Jurkat, Clone E6-1 (cell line): ENCODE measurements at places on chromosomes 4 and X.
A peak's percentile ranks its signal among the peaks of the same experiment; 100 is the strongest.

DNA sequence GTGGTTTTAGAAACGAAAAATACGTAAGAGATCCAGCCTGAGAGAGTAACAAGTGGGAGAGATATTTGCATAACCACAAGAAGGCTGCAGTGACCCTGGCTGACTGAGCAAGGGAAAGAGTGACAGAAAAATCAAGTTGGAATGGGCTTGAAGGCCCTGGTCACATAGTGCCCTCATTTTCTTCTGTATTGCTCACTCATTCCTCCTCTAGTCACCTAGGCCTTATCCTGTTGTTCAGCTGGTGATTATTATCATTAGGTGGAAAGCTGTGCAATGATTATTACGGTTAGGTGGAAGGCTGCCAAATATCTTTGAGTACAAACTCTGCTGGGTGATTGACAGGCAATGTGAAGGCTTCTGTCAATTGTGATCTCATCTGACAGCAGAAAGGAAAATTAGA is 2384.1 kb downstream of the PCDH7 start:
- DNase-seq, result no peak

- DNase-seq, result peak; percentile 41
Measured at GRCh38 chr4:114132830-114133229, 153.4 kb upstream of the ARSJ start.

- DNase-seq, result no peak
Measured at GRCh38 chr4:40065010-40065409, 8.4 kb downstream of the N4BP2 start.

DNA sequence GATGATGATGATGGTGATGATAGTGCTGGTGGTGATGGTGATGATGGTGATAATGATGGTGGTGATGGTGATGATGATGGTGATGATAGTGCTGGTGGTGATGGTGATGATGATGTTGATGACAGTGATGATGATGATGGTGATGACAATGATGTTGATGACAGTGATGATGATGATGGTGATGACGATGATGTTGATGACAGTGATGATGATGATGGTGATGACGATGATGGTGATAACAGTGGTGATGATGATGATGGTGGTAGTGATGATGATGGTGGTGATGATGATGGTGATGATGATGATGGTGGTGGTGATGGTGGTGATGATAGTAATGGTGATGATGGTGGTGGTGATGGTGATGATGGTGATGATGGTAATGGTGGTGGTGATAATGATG is 80.1 kb upstream of the MXRA5 start:
- DNase-seq, result no peak

DNA sequence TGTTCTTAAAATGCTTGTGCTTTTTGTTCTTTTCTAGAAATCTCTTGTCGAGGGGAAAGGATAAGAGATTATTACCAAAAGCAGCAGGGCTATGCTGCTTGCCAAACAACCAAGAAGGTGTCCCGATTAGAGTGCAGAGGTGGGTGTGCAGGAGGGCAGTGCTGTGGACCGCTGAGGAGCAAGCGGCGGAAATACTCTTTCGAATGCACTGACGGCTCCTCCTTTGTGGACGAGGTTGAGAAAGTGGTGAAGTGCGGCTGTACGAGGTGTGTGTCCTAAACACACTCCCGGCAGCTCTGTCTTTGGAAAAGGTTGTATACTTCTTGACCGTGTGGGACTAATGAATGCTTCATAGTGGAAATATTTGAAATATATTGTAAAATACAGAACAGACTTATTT is 81.5 kb upstream of the PACRGL start:
- no peak for DNase-seq

DNA sequence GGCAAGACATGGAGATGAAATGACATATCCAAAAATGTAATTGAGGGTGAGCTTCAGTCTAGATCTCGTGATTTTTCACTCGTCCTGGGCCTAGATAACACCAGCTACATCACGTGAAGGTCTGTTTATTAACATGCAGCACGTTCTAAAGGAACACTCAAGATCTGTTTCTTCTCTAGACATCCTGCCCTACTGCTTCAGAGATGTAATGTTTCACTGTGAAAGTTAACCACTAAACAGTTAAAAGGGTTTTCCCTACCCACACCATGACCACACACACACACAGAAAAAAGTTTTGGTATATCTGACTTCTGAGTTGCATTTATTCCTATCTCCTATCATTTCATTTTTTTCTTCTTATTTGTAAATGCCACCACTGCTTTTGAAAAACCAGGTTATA is 52.3 kb upstream of the SMIM31 start:
- peak; percentile 63 for DNase-seq

- DNase-seq, result no peak
Measured at GRCh38 chr4:23068287-23068686, 375.6 kb downstream of the GBA3 start.

GRCh38 chrX:19212037-19212436 is 89.8 kb upstream of the ADGRG2 start:
- DNase-seq, result no peak

- DNase-seq, result no peak
Measured at GRCh38 chrX:42619068-42619467, 158.9 kb downstream of the PPP1R2C start.

- no peak for DNase-seq
Measured at GRCh38 chr4:105946771-105947170, 51.5 kb downstream of the NPNT start.

DNA sequence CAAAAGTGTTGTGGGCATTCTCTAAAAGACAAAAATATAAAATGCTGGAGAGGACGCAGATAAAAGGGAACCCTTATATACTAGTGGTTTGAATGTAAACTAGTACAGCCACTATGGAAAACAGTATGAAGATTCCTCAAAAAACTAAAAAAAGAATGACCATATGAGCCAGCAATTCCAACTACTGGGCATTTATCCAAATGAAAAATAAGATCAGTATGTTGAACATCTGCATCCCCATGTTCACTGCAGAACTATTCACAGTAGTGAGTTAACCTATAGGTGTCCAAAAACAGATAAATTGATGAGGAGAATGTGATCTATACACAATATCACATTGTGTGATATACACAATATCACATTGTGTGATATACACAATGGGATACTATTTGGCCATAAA is 1615.3 kb downstream of the PCDH18 start:
- no peak for DNase-seq

DNA sequence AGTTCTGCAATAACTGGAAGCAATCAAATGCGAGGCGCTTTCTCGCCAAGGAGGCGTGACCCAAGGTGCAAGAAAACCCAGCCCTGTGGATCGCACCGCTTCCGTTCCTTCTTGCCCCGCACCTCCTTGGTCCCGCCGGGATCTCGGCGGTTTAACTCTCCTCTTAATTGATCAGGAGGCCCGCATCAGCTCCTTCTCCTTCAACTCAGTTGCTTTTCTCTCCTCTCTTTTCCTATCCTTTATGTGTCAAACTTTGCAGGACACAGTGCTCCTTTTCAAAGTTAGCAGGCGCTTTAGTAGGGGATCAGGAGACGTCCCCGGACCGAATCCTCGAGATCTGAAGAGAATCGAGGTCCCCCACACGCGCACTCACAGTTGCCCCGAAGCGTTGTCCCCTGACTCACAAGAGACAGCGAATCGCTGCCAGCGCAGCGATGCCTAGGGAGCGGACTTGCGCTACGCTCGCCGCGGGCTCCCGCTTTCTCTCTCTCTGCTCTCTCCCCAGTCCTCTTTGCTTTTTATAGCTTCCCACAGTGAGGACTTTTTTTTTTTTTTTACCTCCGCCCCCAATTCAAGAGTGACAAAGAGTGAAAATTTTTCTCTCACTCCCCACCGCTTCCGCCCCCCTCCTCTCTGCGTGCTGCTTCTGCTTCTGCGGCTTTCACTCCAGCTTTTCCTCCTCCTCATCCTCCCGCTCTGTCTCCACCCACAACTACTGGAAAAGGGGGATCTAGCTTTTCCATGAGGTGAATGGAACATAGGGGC is at the start of gene DKK2:
Gene DKK2, minus strand, starts transcription at position 495 of the 765 bp plus-strand sequence. CDS start 722 bp downstream, outside the sequence.
- DNase-seq, result peak; percentile 12

DNA sequence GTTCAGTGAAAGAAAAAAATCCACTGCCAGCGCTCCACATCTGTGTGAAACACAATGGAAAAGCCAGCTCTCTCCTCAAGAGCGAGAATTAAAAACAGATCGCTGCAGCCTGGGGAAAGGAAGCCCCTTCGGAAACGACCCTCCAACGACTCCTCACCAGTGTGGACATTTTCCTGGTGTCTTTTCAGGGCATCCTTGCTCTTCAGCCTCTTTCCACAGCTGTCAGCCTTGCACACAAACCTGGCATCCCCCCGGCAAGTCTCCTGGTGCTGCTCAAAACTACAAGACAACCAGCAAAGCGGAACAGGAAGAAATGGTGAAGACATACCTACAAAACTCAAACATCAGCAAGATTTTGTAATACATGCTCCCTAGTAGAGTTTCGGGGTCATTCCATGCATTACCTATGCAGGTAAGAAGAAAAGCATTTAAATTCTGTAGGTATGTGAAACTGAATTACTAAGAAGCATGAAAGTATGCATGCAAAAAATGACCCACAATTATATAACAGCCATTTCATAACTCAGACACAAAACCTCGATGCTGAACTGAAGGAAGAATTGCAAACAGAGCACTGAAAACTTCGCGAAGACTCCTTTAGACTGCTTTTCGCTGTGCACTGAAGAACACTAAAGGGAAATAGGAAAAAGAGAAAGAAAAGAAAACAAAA is 106.1 kb downstream of the PRDM5 start:
- DNase-seq, result no peak

DNA sequence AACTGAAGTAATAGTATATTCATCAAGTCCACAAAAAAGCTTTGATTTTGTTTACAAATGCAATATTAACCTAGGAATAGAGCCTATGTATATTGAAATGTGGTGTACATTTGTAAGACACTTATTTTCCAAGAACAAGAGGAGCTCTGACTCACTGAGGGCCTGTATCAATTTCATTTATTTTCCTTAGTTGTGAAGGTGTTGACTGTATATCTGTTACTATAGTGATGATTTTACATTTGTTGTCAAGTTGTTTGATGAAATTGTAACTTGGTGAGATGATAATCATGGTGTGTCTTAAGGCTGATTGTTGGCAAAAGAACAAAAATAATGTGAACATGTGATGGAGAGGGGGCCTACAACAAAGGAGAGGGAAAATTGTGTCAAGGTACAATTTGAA is 274.9 kb upstream of the TEX13A start:
- no peak for DNase-seq

GRCh38 chr4:158769175-158769921 is 522 bp downstream of the FNIP2 start:
- DNase-seq, result peak; percentile 15

DNA sequence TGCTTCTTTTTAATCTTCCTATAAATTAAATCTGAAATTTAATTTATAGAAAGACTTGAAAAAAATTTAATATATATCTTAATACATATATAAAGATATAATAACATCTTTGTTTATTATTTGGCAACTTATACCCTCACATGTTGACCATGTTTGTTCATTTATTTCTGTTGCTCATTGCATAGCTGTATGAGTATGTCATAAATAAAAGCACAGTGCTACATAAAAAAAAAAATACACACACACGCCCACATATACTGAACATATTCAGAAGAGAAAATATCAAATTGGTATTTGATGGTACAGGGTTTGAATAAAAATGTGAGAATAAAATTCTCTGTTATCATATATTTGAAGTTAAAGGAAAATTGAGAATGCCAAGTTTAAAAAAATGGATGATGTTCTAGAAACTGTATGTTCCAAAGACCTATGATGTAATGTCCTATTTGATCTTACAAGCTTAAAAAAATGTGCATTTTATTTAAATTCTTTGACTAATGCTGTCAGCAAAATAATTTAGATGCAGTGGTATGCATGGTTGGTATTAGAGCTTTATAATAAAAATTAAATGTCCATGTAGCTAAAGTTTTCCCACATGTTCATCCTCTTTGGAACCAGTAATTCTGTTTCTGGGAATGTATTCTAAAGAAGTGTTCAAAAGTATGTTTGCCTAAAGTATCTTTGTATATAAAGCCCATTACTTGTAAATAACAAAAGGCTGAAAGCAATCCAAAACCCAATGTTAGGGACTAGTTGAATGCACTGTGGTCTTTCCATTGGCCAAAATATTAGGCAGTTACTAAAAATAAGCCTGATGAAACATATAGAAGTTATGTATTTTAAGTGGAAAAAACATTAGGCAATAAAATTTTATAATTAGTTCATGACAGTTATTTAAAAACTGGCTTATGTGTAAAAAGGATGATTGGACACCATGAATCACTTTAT is 12.9 kb downstream of the TMEM184C start:
- no peak for DNase-seq

DNA sequence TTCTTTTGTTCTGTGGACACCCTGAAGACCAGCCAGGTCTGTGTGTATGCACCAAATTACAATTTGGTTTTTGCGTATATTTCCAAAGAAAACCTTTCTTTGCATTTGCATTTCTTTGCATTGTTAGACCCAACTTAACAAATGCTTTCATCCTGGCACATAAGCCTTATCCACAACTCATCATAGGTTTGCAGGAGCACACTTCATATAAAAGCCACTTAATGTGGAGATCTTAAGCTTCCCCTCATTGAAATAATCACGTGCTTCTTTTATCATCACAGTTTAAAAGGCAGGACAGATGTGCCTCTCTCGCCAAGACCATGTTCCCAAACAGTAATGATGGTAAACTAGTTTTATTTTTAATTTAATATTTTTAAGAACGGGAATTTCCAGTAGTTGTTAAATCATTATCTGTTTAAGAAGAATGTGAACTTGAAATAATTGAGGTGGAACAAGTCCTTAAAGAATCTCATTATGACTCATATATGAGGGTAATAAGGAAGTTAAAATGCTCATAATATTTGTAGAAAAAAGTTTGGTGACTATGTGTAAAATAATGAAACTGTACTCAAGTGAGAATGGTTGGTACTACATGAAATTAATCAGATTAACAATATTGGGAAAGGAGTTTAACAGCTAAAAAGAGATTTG is 65.5 kb downstream of the GLRA3 start:
- no peak for DNase-seq

DNA sequence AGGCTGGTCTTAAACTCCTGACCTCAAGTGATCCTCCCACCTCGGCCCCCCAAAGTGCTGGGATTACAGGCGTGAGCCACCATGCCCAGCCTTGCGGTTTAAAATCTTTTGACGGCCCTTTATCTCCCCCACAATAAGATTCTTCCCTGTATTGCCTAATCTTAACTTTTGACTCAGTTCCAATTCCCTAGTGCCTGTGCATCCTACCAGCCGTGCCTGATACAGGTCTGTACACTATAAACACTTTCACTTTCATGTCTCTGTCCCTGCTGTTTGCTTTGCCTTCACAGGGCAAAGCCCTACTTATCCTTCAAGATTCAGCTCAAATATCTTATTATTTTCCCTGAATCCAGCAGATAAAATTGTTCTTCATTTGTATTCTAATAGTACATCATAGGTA is 74.6 kb downstream of the WDR44 start:
- no peak for DNase-seq

GRCh38 chrX:57565198-57565597 is 26.6 kb upstream of the ZXDB start:
- no peak for DNase-seq

DNA sequence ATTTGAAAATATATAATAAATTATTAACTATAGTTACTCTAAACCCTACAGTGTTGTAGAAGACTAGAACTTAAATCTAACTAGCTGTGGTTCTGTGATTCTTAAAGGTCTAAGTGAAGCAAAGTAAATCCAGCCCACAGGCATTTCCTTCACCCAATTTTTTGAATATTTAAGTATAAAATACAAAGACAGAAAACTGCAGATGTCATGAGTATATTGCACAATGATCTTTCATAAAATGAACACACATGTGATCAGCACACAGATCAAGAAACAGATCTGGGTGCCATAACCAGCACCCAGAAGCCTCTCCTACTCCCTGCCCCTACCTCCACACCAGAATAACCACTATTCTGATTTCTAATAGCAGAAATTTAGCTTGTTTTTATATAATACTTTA is 82.9 kb downstream of the CAMK2D start:
- no peak for DNase-seq

- no peak for DNase-seq
Measured at GRCh38 chr4:133096972-133097371, 52.1 kb upstream of the PCDH10 start.
